Tibial artery (tissue), 4 donors: ENCODE measurements at places on chromosomes 6 and 20.

DNA sequence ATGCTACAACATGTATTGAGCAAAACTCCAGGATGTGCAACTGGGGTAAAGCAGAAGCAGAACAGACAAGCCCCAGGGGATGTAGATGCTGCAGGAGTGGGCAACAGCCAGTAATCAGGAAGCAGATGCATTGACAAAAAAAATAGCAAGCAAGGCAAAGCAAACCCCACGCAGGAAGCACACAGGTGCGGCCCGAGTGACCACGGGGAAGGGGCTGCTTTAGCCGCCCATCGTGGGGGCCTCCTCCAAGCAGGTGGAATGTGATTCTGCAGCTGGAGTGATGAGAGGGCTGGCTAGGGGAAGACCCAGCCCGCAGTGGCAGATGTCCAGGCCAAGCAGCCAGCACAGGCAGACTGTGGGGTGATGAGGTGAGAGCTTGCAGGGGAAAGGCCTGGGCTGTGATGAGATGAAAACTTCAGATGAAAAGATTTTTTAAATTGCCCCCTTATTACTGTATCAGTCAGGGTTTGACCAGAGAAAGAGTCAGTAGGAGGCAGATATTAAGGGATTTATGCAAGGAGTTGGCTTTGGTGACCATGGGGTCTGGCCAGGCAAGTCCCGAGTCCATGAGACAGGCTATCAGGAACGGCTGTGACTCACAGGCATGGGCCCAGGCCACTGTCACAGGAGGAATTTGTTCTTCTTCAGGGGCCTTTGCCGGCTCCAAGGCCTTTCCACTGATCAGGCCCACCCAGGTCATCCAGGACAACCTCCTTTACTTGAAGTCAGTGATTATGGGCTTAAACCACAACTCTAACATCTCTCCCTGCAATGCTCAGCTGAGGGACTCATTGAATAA lies 207.6 kb downstream of the ANKRD60 start:
- DNase-seq: peak; percentile 80

DNA sequence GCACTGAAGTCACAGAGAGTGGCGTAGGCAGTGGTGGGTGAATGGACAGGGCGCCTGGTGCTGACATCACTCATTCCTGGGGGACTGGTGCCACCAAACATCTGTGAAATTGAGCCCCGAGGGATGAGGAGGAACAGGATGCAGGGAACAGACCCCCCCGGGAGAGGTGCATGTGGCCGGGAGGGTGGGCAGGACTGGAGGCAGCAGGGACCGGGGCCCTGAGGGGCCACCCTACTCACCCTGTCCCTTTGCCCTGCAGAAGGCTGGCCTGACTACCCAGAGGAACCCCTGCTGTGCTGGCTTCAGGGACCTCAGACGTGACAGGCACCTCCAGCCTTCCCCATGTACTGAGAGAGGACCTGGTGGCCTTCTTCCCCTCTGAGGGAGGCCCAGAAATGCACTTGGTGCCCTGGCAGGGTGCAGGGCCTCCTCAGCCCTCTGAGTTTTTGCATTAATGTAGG lies 25.1 kb downstream of the SYNDIG1 start:
- no peak for DNase-seq

- DNase-seq: peak; percentile 65
Measured at GRCh38 chr20:50695135-50695872, 4.0 kb upstream of the RIPOR3 start.

- DNase-seq: no peak
Measured at GRCh38 chr20:55174172-55174571, 698.8 kb downstream of the DOK5 start.

DNA sequence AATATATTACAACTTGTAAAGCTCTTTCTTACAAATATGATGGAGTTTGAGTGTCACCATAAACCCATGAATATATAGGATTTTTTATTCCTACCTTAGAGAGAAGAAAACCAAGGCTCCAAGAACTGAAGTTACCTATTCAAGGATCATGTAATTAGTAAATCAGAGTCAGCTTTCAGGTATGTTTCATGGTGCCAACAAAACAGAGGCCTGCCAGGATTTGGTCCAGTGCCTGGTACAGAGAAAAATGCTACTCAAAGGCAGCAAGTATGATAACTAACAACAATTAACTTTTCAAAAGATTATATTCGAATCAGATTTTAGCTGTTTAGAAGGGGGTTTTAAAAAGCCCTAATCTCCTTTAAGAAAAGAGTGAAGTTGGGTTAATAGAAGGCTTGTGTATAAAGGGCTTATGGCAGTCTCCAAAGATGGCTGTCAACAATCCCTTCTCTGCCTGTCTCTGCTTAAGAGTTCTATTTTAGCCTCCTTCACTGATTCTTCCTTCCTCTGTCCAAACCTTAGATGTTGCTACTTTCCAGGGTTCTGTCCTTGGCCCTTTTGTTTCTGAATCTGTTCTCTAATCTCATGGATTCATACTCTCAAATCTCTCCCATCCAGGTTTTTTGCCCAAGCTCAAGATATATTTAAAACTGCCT lies 7.8 kb downstream of the MAP3K7 start:
- DNase-seq: no peak

DNA sequence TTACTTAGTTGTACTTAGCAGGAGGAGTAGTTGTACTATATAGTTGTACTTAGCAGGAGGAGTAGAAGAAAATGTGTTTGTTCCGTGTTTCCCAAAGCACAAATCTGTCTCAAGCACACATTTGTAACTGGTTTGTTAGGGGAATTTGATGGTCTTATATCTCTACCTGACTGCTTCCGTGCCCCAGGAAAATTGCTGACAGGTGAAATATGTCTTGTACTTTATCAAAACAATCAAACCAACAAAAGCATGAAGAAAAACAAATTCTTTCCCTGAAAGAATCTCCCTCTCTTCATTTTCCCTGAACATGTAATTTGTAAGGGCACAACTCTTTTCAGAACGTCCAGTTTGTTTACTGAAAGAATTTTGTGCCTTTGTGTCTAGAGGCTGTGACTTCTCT lies 106.6 kb upstream of the RGS17 start:
- DNase-seq: no peak

DNA sequence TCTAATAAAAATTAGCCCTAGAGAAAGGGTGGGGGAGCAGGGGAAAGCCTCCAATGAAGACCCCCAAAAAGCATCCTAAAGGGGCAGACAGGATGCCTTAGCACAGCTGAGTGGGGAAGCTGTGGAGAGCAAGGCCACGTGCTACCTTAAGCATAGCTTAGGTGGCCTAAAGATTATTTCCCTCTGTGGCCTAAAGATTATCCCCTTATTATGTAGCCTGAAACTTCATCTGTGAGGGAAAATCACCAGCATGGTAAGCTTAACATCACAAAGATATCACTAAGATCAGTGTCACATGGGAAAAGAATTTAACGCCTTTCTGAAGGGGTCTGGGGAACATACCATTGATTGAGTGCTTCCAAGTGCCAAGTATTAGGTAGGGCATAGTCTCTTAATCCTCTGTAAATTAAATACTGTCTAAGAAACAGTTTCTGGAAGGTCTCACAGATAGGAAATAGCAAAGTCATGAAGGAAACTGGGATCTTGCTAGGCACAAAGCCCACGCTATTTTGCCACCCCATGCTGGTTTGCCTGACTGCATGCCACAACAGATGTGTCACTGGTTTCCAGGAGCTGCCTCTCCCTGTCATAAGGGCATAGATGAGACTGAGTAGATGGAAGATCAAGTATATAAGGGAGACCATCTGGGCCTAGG lies 170.0 kb downstream of the HACE1 start:
- no peak for DNase-seq
